ENCODE measurements at places on chromosomes 12 and 14.

GRCh38 chr12:59329462-59329861 lies 266.4 kb upstream of the SLC16A7 start:
- DNase-seq = no peak

DNA sequence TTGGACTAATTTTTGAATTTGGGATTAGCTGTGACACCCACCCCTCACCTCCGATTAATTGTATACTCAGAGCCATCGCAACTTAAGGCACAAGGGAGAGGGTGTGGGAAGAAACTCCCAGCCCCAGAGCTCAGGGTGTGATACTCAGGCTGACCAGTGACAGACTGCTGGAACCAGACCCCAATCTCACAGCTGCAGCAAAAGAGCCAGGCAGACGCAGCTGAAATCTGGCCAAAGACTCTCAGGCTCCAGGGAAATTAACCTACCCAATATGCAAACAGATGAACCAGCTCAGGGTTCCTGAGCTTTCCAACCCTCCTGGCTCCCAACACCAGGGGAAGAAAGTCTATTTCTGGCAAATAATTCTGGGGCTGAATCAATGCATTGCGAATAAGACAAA lies 30.5 kb downstream of the ANAPC7 start:
- no peak for DNase-seq

DNA sequence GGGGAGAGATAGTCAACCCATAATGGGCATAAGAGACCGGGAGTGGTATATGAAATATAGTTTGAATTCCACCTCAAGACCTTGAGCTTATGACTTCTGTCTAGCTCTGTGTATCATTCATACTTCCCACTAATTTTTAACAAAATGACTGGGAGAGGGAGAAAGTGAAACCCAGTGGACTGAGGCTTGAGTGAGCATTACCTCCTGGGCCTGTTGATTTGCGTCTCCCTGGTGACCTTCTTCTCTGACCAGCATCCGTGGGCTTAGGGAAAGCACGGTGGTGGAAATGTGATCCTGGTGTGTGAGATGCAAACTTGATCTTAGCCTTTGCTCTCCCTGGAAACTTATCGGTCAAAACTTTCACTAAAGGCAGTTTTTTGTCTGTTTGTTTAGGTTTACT lies 207.9 kb upstream of the BCL2L14 start:
- DNase-seq = no peak

DNA sequence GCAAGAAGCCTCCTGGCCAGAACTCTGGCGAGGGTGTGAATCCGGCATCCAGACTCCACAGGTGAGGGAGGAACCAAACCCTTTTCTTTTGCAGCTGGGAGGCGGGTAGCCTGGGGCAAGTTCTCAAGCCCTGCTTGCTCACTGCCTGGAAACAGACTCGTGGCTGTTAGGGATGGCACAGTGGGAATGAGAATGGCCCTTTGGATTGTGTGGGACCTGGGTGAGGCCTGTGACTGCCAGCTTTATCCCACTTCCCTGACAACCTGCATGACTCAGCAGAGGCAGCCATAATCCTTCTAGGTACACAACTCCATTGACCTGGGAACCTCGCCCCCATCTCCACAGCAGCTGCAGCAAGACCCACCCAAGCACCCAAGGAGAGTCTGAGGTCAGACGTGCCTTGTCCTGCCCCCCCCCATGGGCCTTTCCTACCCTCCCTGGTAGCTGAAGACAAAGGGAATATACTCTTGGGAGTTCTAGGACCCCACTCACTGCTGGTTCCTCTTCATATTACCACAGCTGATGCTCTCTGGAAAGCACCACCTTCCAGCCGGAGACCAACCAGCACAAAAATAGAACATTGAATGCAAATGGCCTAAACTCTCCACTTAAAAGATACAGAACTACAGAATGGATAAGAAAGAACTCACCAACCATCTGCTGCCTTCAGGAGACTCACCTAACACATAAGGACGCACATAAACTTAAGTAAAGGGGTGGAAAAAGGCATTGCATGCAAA lies 5.1 kb upstream of the GPR33 start:
- no peak for DNase-seq

- DNase-seq = no peak
Observed at GRCh38 chr12:40970320-40970907, 217.7 kb upstream of the PDZRN4 start.

- no peak for DNase-seq
Observed at GRCh38 chr12:112170971-112171596, 45.7 kb downstream of the TRAFD1 start.

GRCh38 chr12:19154686-19155085 lies 25.2 kb downstream of the PLEKHA5 start:
- no peak for DNase-seq

DNA sequence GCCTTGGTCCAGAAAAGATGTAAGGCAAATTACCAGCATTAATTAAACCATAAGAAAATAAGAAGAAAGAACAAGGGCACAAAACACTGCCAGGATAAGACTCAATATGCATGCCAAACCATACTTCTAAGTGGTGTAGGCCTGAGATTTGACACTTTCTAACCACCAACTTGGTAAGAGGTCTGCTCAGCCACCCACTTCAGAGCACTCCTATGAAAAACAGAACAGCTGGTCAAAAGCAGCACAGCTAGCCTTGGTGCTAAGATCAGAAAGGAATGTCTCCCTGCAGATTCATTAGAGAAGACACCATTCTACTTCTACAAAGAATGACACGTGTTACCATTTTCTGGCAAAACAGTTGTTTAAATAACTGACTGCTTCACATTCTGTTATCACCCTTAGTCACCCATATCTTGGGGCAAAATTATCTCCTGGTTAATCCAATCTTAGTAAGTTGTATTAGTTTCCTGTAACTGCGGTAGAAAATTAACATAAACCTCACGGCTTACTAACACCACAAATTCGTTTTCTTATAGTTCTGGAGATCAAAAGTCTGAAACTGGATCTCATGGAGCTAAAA lies 13.2 kb downstream of the RPS6KA5 start:
- DNase-seq = peak; percentile 15

- DNase-seq = no peak
Observed at GRCh38 chr12:25308756-25309155, 58.0 kb upstream of the KRAS start.

DNA sequence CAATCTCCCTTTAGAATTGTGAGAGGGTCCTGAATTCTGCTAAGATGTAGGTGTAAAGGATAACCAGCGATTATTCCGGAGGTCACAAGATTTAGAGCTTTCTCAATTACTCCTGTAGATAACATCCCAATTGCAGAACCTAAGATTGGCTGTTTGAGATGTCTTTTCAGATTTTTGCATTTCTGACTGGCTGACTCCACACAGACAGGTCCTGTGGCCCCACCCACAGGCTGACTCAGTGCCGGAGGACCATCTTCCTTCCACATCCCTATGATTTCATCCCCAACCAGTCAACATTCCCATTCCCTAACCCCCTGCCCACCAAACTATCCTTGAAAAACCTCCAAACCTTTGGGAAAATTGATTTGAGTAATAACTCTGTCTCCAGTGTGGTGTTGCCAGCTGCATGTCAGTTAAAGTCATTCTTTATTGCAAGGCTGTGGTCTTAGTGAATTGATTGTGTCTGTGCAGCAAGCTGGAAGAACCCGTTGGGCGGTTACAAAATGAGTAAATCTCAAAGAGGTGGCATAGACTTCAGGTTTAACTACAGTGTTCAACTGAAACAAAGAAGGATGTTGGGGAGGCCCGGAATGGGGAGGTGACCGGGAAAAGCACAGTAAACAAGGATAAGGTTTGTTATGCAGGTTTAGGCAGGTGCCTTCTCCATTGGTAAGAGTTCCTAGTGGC lies 10.6 kb downstream of the FNTB start:
- DNase-seq = no peak

DNA sequence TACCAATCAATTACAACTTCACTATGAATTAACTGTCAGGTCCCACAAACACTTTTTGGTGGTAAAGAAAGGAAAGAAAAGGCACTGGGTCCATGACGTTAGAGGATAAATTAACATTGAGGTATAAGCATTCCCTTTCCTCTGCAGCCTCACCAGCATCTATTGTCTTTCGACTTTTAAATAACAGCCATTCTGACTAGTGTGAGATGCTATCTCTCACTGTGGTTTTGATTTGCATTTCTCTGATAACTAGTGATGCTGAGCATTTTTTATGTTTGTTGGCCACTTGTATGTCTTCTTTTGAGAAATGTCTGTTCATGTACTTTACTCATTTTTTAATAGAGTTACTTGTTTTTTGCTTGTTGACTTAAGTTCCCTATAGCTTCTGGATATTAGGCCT lies 9.4 kb downstream of the ANKS1B start:
- DNase-seq = no peak

DNA sequence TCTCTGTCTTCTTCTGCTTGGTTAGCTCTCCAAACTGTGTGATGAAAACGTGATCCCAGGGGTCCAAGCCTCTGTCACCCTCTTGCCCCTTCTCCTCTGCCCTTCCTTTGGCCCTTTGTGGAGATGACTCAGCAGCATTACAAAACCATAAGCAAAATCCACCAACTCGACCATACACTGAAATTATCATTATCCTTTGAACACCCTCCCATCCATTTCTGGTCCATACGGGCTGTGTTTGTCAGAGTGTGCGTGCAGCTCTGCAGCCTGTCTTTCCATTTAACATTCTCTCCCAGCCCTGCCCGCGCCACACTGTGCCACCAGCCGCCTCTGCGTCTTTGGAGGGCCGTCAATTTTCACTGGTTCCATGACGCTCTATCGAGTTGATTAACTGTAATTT lies 69.2 kb downstream of the SLC25A47 start:
- no peak for DNase-seq

- DNase-seq = no peak
Observed at GRCh38 chr12:16583969-16584745, 21.8 kb downstream of the LMO3 start.
